CD4-positive, alpha-beta T cell treated with Interleukin-12 subunit alpha and Interleukin-12 subunit beta, for 1 hour (primary cell): ENCODE measurements at places on chromosomes 2 and 18.

GRCh38 chr2:172381275-172382027, 45.9 kb upstream of the ITGA6 start:
- no peak for DNase-seq

DNA sequence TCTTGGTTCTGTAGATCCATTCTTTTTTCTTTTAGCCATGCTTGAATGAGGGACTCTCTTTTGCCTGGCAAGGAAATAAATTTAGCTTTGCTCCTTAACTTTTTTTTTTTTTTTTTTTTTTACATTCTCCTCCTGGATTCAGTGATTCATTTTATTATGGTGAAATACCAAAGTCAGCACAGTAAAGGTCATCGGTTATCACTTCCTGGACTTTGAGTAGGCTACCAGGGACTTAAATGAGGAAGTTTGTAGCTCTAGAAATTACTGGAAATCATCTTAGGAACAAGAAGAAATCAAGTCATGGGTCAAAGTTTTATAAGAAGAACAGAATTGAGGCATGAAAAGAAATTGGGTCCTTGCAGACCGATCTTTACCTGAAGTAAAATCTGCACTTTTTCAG, 75.0 kb downstream of the SOCS6 start:
- no peak for DNase-seq

- no peak for DNase-seq
Observed at GRCh38 chr2:238802957-238803356, 44.9 kb upstream of the TWIST2 start.

- DNase-seq, result no peak
Observed at GRCh38 chr2:78546843-78547242, 478.7 kb upstream of the REG3G start.

- no peak for DNase-seq
Observed at GRCh38 chr2:145029873-145030272, 510.0 kb upstream of the ZEB2 start.

DNA sequence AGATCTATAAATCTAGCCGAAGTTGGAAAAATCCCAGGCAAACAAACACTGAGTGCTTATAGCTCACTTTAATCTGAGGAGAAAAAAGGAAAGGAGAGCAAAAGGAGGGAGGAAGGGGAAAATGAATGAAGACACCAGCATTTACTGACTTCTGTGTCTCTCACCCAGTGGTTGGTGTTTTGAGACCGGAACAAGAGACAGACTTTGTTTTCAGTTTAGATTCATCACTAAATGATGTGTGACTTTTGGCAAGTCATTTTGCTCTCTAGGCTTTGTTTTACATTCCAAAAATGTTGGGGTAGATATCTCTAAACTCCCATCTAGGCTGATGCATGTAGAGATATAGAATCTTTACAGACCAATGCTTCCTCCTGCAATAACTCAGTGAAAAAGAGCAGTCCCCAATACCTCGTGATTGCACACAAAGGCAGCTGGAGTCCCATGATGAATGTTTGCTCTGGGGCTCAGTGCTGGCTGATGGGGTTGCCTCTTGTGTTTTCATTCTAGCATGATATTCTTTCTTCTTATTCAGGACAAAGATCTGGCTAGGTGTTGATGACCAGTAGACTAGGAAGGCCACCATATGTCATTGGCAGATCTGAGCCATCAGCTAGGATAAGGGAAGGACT, 51.4 kb downstream of the TRIB2 start:
- DNase-seq, result no peak

- DNase-seq, result no peak
Observed at GRCh38 chr18:64233851-64234250, 85.0 kb upstream of the LINC00305 start.

GRCh38 chr2:47564129-47564528, 161.2 kb downstream of the MSH2 start:
- DNase-seq, result no peak
